NCI-H1436 treated with DMSO at 0.1 percent for 48 hours (cell line): ENCODE measurements at places on chromosomes 7 and 10.

DNA sequence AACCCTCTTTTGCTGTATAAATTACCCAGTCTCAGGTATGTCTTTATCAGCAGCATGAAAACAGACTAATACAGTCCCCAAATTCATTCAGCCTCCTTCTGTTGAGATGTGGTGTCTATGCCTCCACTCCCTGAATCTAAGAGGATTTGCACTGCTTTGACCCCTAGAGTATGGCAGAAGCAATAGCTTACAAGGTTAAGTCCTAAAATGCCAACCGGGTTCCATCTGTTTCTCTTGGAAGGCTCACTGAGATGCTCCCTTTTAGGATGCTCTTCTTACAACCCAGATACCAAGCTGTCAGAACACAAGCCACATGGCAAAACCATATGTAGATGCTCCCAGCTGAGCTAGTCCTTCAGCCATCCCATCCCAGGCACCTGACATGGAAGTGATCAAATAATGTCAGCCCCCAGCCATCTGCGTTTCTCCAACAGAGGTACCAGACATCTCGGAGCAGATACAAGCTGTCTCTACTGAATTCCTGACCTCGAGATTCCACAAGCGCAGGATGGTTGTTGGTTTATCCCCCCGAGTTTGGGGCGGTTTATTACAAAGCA is 20.2 kb downstream of the CALN1 start:
- no peak for DNase-seq

DNA sequence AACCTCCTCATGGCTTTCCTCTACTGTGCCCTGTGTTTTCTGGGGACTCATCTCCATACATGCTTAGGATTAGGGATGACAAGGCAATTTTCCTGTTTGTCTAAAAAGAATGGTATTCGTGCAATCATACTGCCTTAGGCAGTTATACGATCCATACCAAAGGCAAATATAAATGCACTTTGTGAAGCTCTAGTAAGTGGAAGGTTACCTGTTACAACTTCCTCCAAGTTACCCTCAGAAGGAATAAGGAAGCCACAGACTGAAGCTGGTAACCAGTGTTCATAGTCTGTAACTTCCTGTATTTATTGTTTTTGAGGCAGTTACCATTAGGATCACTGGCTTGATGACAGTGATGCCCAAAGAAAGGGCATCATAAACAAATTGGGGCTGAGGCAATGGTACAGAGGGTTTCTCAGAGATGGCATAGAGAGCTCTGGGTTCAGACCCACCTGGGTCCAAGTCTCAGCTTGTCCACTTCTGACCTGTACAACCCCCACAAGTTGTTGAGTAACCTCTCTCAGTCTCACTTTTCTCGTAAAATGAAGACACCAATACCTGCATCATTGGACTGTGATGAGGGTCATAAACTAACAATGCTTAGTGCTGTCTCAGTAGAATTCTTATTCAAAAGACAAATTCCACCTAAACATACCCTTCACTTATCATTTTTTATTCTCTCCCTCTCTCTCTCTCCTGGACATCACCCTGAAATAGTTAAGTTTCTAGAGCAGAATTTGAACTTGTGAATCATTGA is 138.2 kb downstream of the ELMO1 start:
- no peak for DNase-seq

DNA sequence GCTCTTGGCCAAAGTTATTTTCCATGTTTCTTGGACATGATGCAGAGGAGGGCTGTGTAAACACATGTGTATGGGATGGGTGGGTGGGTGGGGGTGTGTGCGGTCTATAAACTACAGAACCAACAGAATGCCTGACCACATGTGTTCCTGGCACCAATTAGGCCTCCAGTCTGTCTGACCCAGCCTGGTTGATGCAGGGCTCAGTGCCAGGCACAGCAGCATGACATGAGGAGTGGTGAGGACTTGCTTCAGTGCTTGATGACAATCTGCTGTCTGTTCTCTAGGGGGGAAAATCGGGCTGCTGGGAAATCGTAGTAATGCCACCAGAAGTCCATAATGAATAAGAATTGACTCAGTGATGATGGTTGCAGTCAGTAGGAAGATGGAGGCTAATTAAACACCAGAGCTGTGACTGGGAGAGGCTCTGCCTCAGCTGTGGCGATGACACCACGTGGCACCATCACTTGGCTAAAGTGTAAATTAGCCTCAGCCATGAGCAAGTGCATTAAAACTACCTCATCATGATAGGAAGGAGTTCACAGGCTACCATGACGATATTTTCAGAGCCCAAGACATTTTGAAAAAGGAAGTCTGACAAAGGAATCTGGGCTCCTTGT is 260.1 kb upstream of the PODXL start:
- no peak for DNase-seq

GRCh38 chr10:4607681-4608080 is 218.3 kb upstream of the AKR1E2 start:
- DNase-seq, result no peak

DNA sequence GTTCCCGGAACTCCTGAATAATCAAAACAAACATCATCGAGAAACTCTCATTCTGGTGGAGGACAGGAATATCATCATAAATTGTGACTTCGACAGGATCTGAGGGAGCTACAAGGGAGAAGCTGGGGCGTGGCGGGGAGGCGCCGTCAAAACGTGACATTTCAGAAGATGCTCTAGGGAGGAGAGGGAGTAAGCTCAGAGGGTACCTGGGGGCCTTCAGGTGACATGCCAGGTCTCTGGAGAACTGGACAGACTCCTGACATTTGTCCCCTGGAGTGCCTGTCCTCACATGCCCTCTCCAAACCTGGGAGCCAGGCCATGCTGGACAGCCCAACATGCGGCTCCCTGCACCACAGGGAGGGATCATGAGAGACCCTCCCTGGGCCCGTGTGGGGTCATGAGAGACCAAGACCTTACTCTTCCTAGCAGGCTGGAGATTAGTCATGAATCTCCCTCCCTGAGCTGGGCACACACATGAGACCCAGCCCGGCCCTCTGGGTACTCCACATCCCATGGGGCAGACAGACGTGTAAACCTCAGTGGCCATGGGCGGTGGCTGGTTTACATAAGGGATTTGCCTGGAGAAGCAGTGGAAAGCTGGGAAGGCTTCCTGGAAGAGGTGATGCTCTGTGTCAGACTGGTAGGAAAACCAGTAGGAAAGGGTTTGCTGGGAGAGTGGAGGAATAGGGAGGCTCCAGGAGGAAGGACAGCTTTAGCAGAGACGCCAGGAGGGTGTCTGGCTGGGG is 81.0 kb downstream of the MYL10 start:
- DNase-seq, result no peak

- DNase-seq, result no peak
These were observed 31.7 kb upstream of the DGKI start for GRCh38 chr7:137878333-137878961.
